ENCODE measurements at places on chromosomes 11 and 22.

DNA sequence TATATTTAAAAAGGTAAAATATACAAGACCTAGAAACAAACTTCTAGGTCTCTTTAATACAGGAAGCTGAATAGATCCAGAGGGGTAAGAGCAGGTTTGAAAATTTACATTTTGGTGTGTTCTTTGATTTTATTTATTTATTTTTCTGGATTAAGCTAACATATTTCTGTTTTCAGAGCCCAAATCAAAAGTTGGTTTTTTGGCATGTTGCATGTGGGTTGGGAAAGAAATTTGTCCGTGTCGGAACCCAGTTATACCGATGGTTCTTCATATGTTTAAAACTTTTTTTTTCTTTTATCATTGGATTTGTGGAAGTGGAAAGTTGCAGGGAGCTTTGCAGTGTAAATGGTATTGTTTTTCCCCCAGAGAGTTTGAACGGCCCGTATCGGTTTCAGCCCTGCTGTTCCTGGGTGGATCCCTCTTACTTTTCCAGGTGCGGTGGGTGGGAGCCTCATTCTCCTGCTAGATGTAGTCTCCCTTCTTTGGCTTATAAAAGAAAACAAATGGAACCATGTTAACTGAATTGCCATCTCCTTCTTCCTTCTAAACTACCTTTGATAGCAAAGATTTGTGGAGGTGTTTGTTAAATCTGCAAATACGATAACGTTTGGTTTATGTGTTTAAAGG is 746 bp downstream of the CTNND1 start:
- DNase-seq: no peak

DNA sequence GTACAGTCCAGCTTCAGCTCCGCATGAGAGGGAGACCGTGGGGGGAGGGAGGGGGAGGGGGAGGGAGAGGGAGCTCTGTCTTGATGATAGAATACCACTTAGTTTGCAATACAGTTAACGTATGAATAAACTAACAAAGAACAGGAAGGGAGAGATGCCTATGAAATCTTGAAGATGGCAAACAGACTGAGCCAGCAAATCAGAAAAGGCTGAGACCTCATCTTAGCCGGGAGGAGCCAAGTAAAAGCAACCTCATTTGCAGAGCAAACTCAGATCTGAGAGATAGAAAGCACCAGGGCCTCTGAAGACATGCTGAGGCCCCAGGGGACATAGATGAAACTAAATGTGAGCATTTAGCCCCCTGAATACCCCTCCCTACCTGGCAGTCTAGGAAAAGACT is 23.0 kb downstream of the APLP2 start:
- no peak for DNase-seq

GRCh38 chr22:42296381-42296853 is 26.0 kb upstream of the TCF20 start:
- DNase-seq: no peak

- no peak for DNase-seq
These were observed 54.3 kb upstream of the MYEOV start for GRCh38 chr11:69239641-69240040.

DNA sequence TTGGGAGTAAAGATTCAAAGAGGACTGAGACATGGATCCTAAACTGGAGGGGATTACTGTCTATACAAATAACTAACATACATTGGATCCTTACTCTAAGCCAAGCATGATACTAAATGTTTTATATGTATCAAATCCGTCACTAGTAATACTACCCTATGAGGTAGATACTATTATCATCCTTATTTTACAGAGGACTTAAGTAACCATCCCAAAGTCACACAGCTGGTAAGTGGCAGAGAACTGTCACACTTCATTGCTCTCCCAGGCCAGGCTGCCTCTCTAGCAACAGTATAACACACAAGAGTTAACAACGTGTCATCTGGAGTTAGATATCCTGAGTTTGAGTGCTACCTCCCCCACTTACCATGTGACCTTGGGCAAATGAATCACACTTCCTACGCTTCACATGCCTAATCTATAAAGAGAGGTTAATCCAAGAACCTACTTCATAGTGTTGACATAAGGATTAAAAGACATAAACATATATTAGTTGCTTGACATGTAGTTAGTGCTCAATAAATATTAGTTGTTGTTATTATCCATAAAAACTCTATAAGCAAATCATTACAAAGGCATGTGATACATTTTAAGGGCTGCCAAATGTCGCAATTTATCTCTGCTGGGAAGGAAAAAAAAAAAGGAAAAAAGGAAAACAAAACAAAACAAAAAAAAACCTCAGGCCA is 33.8 kb upstream of the SPON1 start:
- no peak for DNase-seq

DNA sequence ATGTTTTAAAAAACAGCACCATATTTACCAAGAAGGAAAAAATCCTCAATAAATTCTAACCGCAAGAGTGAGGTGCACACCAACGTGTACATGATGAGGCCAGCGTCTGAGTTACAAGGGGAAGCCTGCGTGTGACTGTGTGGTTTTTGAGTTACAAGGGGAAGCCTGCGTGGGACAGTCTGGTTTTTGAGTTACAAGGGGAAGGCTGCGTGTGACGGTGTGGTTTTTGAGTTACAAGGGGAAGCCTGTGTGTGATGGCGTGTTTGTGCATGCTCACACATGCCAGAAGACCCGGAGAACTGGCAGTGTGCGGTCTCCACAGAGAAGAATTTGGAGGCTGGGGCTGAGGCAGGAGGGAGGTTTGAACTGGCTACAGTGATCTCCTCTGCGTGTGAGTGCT is 1376.4 kb downstream of the TBC1D22A start:
- DNase-seq: no peak

GRCh38 chr22:48495751-48496080 is 1332.0 kb downstream of the BRD1 start:
- DNase-seq: no peak

- no peak for DNase-seq
These were observed 28.4 kb downstream of the SHANK3 start for GRCh38 chr22:50701076-50701419.

DNA sequence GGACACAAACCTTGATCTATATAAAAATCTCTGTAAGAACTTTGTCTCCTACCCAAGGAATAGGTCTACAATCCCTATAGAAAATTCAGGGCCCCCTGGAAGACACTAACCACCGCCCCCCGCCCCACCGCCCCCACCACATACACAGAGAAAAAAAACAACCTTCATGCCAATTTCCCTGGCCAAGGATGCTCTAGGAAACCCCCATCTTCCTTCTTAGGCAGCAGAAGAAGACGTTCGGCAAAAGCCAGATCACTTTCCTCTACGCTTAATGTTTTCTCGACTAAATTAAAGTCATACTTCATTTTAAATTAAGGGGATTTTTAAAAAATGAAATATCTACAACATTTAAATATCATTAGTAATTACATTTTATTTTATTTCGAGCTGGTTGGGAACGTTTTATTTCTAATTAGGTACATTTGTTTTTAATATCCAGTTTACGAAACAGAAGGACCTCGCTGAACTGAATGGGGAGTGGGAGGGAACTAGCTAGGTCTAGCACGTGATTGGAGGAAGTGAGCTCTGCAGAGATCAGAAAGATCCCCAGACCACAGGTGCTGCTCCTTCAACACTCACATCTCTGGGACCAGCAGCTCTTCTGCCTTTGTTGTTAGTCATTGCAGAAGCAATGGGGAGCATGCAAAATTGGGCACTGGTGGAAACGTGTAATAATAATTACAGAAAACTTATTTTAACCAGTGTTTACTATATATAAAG is 472.3 kb downstream of the MN1 start:
- DNase-seq: no peak

DNA sequence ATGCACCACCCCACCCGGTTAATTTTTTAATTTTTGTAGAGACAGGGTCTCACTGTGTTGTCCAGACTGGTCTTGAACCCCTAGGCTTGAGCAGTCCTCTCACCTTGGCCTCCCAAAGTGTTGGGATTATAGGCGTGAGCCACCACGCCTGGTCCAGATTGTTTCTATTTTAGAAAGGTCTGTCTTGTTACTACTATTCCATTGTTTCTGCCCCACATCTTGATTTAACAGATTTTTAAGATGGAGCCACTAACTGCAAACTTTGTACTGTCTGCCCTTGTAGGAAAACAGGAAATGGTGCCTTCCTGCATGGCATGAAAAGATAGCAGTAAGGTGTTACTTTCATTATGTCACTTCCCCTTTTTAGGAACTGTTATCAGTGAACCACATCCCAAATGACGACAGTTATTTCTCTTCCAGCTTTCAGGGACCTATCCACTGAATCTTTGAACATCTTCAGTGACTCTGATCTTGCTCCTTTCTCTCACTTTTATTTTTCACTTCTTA is 23.2 kb downstream of the TAF1D start:
- peak; percentile 18 for DNase-seq

- DNase-seq: no peak
These were observed 281.0 kb downstream of the TENM4 start for GRCh38 chr11:79159657-79160450.

DNA sequence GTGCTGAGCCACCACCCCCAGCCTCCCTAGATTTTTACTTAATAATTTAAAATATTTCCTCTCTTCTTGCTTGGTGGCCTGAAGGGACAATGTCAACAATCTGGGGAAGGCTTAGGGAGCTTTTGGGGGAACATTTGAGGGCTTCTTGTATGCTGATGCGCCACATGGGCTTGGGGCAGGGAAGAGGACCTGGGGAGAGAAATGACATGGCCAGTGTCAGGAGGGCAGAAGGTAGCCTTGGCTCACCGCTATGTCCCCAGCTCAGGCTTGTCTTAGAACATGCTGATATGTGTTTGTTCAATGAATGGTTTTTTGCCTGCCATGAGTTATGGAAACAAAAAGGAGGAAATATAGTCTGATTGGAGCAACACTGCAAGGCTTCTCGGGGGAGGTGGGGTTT is 51.6 kb downstream of the ST14 start:
- DNase-seq: no peak

GRCh38 chr11:121249039-121249663 is 43.4 kb upstream of the SC5D start:
- DNase-seq: peak; percentile 23

- no peak for DNase-seq
These were observed 785 bp downstream of the IGSF9B start for GRCh38 chr11:133955945-133956421.

GRCh38 chr22:46830841-46831240 is 68.4 kb downstream of the TBC1D22A start:
- no peak for DNase-seq

- DNase-seq: no peak
These were observed 37.1 kb upstream of the NNMT start for GRCh38 chr11:114259124-114259526.

DNA sequence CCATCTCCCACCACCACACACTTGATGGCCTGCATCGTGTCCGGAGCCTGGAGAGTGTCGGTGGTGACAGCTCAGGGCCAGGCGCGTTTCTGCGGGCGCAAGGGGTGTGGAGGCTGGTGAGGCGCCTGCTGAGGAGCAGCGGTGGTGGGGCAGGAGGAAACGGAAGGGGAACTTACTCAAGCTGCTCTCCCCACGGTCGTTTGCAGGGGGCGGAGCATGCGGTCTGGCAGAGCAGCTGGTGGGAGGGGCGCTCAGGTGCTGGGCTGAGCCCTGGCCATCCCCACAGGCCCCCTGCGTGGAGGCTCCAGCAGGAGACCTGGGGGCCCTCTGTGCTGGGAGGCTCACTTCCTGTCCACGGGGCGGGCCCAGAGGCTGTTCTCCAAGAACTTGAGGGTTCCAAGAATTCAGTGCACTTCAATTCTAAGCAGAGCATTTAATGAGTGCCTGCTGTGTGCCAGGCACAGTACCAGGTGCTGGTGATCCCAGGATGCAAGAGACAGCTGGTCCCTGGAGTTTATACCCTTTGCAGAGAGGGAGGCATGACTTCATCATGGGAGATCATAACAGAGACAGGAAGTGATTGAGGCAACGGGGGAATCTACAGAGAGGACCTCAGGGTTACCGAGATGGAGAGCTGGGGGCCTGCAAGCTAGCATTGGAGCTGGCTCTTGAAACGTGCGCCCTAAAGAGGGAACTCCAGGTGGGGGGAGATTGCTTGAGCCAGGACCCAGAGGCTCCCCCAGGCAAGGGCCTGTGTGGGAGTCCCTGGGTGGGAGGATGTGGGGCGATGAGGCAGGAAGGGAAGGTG is at the start of gene RAC2:
Gene RAC2, minus strand, starts transcription at position 156 of the 808 bp plus-strand sequence. Its CDS starts 121 bp downstream, at position 35.
- DNase-seq: peak; percentile 89

DNA sequence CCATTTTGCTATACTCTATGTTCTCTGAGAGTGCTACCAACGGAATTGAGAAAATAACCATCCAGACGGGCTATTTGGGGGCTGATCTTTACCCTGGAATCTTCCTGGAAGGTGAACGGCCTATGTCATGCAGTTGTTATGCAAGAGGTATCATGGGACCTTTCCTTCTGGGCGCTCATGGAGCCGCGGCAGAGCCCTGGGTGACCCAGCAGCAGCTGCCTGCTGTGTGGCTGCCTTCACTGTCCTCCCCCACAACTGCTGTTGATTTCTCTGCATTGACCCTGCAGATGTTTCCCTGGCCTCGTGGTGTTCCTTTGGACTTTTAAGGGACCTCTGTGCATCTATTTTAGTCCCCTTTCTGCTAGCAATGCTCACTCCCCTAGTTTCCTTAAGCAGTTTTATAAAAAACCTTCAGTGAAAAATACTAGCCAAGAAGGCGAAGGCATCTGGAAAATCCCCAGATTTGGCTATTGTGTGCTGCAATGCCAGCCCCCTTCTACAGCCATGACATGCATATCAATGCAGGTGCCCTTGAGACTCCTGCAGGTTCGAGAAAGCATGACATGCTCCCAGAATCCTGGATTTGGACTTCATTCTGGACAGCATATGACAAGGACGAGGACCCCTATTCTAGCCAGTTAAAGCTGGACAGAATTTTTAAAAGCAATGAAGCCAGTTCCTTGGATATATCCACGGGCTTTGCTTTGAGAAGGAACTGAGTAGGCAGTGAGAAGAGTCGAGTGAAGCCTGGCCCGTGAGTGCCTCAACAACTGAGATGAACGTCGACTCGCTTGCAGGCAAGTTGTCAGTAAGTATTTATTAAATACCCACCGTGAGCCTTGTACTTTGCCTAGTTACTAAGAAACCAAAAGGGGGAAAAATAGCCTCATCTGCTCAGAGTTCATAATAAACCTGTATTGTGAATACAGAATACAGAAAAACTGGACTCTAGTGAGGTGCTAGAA is at the start of gene SLC25A18:
Gene SLC25A18, plus strand, starts transcription at position 593 of the 965 bp plus-strand sequence. CDS start 16,447 bp downstream, outside the sequence.
- DNase-seq: no peak

GRCh38 chr22:47696776-47697175 is 934.3 kb downstream of the TBC1D22A start:
- no peak for DNase-seq
